ENCODE measurements at places on chromosomes 3 and 15.
A peak's percentile ranks its signal among the peaks of the same experiment; 100 is the strongest.

DNA sequence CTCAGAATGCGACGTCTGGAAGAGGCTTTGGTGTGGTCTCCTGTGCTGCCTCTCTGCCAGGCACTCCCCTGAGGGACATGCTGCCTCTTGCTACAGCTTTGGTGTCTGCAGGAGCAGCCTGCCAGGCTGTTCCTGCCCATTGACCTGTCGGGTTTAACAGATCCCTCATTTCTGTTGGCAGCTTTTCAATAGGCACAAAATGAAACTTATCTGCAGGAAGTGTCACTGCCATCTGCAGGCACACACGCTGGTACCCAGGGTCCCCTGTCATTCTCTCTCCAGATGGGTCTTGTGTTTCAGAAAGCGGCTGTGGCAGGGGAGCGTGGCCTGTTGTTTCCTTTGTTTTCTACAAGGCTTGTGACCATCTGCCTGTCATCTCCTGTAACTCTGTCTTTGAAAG lies 328.3 kb upstream of the CHRM5 start:
- DNase-seq, result no peak

DNA sequence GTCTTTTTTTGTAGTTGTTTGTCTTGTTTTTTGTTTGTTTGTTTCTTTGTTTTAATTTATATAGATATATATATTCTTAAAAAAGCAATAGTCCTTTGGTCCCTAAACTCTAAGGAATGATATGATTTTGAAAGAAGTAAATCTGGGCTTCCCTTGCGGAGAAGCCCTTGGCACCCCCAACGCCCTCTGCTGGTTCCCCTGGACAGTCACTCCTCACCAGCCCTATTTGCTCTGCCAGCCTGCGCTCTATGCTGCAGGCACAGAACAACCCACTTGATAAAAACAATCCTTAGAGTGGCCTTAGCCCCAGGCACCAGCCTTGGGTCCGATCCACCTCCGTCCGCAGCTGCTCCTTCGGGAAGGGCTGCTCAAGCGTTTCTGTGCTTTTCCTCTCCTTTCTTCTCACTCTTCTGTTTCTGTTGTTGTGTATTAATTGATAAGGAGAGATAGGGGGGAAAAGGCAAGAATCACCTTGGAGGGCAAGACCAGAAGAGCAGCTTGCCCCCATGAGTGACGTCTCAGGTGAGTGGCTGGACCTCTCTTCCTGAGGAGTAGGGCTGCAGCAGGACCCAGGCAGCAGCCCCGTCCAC lies 13.7 kb upstream of the PARP6 start:
- no peak for DNase-seq

- DNase-seq, result no peak
Measured at GRCh38 chr3:134941820-134942219, 146.8 kb downstream of the EPHB1 start.

DNA sequence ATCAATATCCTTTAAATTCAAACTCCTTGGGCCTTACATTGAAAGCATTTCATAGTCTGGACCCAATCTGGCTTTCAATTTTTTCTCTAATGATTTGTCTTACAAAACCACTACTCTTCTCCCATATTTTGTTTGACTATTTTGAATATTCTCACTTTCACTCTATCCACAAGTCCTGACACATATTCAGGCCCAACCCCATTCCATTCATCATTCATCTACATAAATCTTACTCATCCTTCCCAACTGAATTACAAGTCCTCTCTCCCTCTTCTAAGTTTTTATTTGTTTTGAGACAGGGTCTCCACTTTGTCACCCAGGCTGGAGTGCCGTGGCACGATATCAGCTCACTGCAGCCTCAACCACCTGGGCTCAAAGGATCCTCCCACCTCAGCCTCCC lies 43.6 kb downstream of the TOP2B start:
- no peak for DNase-seq

DNA sequence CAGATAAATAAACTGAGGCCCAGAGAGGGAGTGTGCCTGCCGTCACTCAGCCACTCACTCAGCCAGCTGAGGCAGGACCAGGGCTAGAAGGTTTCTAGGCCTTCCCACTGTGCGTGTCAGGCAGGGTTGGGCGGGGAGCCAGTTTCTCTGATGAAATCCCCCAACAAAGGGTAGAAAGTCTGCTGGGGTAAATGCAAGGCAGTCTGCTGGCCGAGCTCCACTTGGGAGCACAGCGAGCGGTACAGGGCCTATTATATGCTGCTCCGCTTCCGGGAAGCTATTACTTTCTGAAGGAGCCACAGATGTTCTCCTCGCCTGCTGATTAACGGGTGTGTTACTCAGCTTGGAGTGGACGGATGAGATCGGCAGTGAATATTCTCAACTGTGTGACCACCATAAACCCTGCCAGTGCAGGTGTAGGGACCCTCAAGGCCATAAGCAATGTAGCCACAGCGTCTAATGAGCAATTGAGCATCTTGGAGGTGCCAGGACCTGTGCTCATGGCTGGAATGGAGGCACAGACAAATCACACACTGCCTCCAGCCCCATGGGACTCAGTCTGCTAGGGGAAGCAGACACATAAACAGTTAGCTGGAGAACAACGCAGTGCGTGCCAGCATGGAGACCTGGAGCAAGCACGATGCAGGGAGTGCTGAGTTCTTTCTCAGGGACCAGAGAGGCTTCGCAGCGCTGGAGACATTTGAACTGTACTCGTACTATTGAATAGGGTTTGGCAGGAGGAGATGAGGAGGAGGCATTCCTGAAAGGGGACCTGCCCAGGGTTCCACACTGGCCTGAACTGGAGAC lies 42.1 kb downstream of the CORO2B start:
- peak; percentile 61 for DNase-seq

DNA sequence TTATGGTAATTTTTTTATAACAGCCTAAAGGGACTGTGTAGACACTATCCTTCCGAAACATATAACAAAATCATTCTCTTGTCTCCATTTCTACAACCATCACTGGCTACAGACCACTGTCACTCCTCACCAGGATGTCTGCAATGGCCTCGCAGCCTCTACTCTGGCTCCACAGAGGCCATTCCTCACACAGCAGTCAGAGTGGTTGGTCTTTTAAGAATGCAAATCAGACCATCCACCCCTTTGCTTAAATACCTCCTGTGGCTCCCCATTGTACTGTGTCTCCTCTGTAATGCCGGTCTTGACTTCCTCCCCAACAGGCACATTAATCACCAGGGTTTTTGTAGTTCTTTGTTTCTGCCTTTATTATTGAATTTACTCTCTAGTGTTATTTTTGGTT lies 344.8 kb downstream of the ERC2 start:
- DNase-seq, result no peak

- no peak for DNase-seq
Measured at GRCh38 chr15:100601163-100601562, 821 bp downstream of the LINS1 start.

- DNase-seq, result no peak
Measured at GRCh38 chr3:123002100-123002748, 25.3 kb downstream of the SEMA5B start.

- DNase-seq, result no peak
Measured at GRCh38 chr3:42685891-42686820, 819 bp downstream of the KLHL40 start.

- no peak for DNase-seq
Measured at GRCh38 chr3:70245746-70246525, 66.5 kb downstream of the MDFIC2 start.

DNA sequence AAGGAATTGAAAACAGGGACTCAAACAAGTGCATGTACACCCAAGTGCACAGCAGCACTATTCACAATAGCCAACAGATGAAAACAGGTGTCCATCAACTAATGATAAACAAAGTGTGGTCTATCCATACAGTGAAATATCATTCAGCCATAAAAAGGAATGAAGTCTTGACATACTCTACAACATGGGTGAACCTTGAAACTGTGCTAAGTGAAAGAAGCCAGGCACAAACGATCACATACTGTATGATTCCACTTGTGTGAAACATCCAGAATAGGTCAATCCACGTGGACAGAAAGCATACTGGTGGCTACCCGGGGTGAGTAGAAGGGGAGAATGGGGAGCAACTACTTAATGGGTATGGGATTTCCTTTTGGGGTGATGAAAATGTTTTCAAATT lies 29.6 kb upstream of the PLXND1 start:
- DNase-seq, result no peak

DNA sequence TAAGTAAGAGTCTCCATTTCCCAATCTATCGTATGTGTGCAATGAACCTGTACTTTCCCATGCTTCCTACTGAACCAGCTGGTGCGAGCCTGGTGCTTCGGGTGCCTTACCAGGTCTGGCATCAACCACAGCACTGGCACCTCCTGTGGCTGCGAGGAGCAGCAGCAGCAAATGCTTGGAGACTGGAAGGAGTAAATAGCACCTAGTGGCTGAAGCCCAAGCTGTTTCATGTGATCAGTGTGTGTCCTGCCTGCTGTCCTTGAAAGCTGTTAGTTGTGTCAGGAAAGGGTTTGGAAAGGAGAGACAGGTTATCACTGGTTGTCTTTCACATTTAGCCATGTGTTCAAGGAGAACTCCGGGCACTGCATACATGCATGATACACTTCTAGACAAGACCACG lies 31.8 kb downstream of the PCOLCE2 start:
- DNase-seq, result no peak

- no peak for DNase-seq
Measured at GRCh38 chr15:95292785-95293450, 1037.6 kb upstream of the NR2F2 start.

- DNase-seq, result no peak
Measured at GRCh38 chr3:162521669-162522068, 1025.1 kb downstream of the OTOL1 start.

- no peak for DNase-seq
Measured at GRCh38 chr3:185728630-185729336, 96.1 kb downstream of the IGF2BP2 start.

GRCh38 chr3:184552296-184552695 lies 9.3 kb upstream of the EPHB3 start:
- DNase-seq, result no peak

DNA sequence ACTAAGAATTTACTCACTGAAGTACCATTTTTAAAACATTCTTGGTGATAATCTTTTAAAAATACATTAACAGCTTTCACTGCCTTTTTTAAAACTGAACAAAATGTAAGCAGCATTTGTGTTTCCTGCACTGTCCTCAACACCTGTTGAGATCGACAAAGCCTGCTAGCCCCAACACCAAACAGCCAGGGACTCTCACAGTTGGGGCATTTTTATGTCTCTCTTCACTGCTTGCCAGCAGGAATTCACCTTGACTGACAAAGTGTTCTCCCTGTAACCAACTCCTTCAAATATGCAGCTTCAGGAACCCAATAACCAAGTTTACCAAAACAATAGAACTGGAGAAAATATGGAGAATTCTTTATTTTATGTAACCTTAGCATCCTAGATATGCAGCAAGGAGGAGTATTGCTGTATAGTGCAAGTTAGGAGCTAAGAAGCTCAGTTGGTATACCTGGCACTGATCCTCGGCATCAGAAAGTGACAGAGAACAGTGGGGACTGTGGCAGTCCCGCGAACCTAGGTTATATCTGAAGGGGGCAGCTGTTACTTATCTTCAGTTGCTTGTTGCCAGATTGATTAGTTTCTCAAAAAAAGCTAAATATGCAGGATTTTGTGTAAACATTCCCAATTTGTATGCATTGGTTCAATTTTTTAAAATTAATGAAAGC lies 223.6 kb downstream of the CDIN1 start:
- no peak for DNase-seq

DNA sequence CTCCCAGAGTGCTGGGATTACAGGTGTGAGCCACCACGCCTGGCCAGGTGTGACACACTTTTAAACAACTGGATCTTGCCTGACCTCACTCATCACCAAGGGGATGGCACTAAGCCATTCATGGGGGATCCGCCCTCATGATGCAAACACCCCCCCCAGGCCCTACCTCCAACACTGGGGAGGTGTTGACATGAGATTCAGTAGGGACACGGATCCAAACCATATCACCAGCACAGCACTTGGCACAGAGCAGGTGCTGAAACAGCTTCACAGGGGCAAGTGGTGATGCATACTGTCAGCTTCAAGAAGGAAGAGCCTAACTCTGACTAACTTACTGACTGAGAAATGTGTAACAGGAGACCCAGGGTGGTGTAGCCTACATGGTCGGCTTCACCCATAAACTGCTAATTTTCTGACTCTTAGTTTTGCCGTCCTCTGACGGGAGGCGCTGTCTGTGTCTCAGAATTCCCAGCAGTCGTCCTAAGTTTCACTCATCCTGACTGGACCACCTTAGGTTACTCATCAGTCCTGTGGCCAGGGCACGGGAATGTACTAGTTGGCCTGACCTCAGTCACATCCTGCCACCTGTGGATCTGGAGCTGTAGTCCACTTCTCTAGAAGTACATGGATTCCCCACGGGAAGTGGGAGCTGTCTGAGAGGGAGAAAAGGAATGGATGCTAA lies 81.9 kb upstream of the PLXNA1 start:
- no peak for DNase-seq

DNA sequence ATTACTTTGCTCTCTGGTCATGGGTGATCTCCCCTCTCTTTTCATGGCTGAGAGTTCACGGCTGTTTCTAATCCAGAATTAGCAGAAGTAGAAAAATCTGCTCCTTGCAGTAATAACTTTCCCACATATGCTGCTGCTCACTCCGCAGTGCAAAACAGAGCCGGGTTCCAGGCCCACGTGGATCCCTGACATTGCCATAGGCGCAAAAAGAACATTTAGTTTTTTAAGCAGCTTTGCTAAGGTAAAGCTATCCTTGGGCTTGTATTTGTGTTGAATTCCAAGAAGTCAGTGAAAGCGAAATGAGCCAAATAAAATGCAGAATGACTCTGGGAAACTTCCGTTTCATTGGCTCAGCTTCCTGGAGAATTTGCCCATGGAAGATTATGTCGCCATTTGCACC lies 633.7 kb upstream of the SUCLG2 start:
- peak; percentile 15 for DNase-seq

GRCh38 chr15:64216730-64217428 lies 54.1 kb upstream of the PPIB start:
- no peak for DNase-seq

GRCh38 chr3:69119681-69120080 lies 2.7 kb downstream of the LMOD3 start:
- DNase-seq, result no peak

DNA sequence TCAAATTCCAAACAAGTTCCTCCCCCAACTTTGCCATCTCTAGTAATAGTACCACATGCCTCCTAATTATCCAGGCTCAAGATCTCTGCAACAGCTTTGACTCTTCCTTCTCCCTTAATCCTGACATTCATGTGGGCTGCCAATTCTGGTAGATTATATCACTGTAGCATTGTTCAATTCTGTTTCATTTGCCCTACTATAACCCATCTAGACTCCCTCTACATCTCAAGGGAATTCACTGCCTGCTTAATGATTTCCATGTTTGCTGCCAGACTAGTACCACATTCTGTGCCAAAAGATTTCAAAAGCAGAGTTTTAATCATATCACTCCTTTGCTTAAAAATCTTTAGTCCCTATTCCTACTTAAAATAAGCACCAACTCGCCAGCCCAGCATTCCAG lies 34.6 kb upstream of the PPIB start:
- no peak for DNase-seq

- peak; percentile 49 for DNase-seq
Measured at GRCh38 chr3:141227752-141228151, 3.9 kb upstream of the PXYLP1 start.

DNA sequence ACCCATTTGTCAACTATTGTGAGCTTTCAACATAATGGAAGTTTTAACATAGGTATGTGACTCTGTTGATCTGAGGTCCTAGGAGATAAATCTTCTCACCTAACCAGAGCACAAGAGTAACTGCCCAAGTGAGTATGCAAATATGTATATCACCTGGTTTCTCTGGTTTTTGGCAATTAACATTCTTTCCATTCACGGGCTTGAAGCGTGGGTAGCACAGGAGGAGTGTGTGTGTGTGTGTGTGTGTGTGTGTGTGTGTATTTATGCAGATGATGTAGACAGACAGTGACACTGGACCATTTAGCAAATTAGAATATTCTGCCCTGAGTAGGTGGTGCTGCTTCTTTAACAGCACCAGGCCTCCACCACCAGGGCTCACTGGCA lies 15.0 kb downstream of the EPHB1 start:
- no peak for DNase-seq
